ENCODE measurements at places on chromosomes 6 and 20. TPM values are rescaled to one million over a fixed set of nuclear protein-coding genes. Genes with fewer than 3 reads are reported as not detected.

DUSP15 gene
- total RNA-seq: 13.2 TPM

DNA sequence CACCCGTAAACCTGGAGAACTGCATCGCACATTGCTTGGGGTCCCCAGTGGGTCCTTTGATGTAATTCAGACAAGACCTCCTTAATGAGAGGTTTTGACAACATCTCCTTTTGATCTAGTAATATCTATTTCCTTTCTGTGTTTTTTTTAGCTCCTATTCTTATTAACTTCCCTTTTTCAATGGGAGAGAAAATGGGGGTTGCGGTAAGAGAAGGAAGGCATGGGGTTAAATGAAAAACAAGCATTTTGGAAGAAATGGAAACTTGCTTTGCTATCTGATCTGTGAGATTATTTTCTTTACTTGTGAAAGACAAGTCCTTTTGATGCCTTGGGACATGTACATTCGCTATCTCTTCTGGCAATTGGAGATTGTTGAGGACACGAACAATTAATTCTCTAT is 418.6 kb upstream of the MAN1A1 start:
- no peak overlapping the region for H3K4me3 ChIP-seq
- H3K27ac ChIP-seq: no peak overlapping the region
- H3K36me3 ChIP-seq: no peaks in the 10 kb centered on the region
- H3K4me1 ChIP-seq: no peaks in the 10 kb centered on the region

DNA sequence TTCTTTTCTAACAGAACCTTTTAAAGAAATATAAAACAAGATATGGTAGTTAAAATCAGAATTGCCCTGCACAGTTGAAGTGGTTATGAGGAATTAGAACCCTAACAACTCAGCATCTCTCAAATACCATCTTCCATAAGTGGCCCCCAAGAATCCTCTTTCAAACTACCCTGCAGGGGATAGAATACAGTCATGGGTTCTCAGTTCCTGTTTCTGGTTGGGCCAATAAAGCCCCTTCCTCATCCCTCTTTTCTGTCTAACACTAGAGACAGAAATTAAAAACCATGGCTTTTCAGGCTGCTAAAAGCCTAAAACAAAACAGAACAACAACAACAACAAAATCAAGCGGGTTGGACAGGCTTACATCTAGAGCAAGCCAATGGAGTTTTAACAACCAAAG is 6.7 kb upstream of the LCA5 start:
- peaks cover 22% of the 10 kb centered on the region for H3K4me1 ChIP-seq
- peaks cover 27% of the 10 kb centered on the region for H3K36me3 ChIP-seq
- peak overlapping the region; percentile 51 for H3K27ac ChIP-seq
- H3K4me3 ChIP-seq: no peak overlapping the region
- DNase-seq: no peak
- H3K27me3 ChIP-seq: no peaks in the 10 kb centered on the region

GRCh38 chr6:12386816-12387215 is 96.7 kb downstream of the EDN1 start:
- H3K4me1 ChIP-seq: peaks cover 2% of the 10 kb centered on the region
- H3K36me3 ChIP-seq: no peaks in the 10 kb centered on the region
- DNase-seq: no peak
- H3K27me3 ChIP-seq: peaks cover 7% of the 10 kb centered on the region
- H3K4me3 ChIP-seq: no peak overlapping the region

DNA sequence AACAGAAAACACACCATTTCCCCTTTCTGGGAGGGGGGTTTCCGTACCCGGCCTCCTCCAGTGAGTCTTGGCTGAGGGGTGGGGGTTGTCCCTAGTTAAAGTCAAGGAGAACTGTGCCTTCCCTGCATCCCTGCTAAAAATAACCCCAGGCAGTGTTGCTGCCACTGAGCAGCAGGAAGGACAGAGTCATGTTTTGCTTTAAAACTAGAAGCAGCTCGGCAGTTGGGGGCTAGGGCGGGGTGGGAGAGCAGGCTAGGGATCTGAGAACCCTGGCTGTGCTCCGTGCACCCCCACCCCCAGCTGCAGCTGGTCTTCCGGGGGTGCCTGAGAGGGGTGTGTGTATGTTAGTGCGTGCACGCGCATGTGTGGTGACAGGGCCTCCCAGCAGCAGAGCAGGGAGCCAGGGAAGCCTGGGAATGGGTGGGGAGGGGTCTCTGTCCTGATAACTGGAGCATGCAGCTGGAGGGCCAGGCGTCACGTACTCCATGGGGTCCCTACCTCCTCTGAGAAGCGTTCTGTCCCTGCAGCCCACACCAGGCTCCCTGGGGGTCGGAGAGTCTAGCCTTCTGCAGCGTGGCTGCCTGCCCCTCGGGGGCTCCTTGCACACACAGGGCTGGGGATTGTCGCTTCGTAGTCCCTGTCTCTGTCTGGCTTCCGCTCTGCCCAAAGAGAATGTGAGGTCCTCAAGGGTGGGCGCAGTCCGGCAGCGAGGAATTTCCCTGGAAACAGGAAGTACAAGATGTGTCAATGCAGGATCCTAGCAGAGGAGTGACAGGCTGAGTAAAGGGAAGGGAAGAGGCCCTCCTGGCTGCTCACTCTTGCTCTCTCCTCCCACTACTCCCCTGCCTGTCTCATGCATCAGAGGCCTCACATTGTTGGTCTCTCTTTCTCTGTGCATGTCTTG is 16.8 kb upstream of the ARMC12 start:
- DNase-seq: no peak
- no peaks in the 10 kb centered on the region for H3K36me3 ChIP-seq
- peak overlapping the region; percentile 25 for H3K27ac ChIP-seq
- H3K4me1 ChIP-seq: peaks cover 10% of the 10 kb centered on the region
- H3K27me3 ChIP-seq: peaks cover 36% of the 10 kb centered on the region
- peak overlapping the region; percentile 23 for H3K4me3 ChIP-seq

DNA sequence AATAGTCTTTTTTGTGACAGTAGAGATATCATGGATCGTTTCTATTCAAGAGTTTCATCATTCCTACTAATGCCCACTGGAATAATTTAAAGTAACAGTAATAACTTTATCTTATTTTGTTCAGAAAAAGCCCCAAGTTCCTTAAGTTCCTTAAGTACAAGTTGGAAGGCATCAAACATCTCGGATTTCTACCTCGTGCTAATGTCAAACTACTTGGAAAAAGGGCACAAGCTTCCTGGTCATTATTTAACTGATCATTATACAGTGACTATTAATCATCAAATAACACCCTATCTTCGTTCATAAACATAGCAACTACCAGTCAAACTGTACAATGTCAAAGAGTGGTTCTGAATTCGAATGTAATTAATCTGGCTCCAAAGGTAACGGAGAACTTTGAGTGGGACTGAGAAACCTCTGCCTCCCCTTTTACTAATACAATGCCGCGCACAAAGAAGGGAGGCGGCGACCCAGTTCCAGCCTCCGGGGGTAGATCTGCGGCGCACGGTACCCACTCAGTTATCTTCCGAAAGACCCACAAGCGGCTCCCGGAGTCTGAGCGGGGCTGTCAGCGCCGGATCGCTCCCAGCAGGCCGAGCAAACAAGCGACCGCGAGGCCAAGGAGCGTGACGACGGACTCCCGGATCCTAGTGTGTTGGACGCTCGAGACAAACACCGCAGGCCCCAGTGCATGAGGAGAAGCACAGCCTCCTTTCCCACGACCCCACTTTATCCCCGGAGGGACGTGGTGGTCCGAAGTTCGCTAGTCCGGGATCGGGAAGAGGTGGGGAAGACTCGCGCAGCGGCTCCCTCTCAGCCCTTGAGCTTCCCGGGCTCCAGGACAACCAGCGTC is 716 bp downstream of the SHPRH start:
- H3K4me1 ChIP-seq: peaks cover 36% of the 10 kb centered on the region
- peaks cover 1% of the 10 kb centered on the region for H3K36me3 ChIP-seq
- H3K27ac ChIP-seq: peak overlapping the region; percentile 98
- peak overlapping the region; percentile 99 for H3K4me3 ChIP-seq
- H3K27me3 ChIP-seq: no peaks in the 10 kb centered on the region

SNAP25 gene
- total RNA-seq: 8.2 TPM

- H3K27me3 ChIP-seq: peaks cover 5% of the 10 kb centered on the region
- no peak overlapping the region for H3K27ac ChIP-seq
- no peaks in the 10 kb centered on the region for H3K36me3 ChIP-seq
- no peak overlapping the region for H3K4me3 ChIP-seq
- peaks cover 9% of the 10 kb centered on the region for H3K4me1 ChIP-seq
Measured at GRCh38 chr6:113623129-113623528, 234.0 kb upstream of the MARCKS start.

GRCh38 chr6:9532621-9533557 is 882.0 kb downstream of the TFAP2A start:
- no peak for DNase-seq
- H3K27me3 ChIP-seq: no peaks in the 10 kb centered on the region
- no peaks in the 10 kb centered on the region for H3K36me3 ChIP-seq
